Muscle of arm (tissue), 14 donors: ENCODE measurements at places on chromosomes 1 and 21. TPM values are rescaled to one million over a fixed set of nuclear protein-coding genes. Genes with fewer than 3 reads are reported as not detected.

GRCh38 chr1:17120962-17121837 is 1.9 kb upstream of the PADI2 start:
- DNase-seq, result no peak

DNA sequence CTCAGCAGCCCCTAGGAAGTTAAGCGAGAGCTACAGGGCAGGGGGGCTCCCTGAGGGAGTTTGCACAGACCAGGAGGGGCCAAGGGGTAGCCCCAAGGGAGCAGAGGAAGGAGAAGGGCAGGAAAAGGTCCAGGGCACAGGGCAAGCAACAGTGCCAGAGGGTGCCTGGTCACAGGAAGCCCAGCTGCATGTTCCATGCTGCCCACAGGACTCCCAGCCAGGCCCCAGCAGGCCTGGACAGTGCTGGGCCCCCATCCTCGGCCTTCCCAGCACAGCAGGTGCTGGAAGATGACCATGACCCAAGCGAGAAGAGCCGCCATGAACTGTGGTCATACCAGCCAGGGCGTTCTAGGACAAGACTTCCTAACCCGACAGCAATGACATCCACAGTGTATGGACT is 11.0 kb downstream of the KLHL21 start:
- DNase-seq, result no peak

DNA sequence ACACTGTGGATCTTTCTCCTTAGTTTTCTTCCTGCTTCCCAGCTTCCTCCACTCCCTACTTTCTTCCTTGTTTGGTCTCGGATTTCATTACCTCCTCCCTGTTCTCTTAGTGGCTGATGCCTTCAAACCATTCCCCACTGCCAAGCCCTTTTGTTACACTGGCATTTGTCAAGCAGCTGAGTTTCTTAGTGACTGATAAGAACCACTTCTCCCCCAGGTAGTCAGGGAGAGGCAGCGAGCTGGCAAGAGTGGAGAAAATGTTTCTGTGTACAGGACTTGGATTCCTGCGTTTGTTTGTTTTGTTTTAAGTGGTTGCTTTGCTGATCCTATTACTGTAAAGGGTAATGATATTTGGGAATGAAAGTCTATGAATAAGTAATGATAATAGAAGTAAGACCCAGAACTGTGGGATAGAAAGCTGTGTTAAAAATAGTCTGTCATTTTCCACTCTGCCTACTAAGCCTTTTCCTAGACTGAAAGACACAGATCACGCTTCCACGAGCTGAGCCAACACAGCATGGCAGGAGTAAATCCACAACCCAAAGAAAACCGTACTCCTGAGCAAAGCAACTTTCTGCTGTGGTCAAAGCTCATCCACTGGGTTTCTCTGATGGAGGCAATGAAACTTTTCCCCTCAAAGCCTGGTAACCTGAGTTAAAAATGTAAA is 10.1 kb upstream of the SERTAD4 start:
- DNase-seq, result no peak

DNA sequence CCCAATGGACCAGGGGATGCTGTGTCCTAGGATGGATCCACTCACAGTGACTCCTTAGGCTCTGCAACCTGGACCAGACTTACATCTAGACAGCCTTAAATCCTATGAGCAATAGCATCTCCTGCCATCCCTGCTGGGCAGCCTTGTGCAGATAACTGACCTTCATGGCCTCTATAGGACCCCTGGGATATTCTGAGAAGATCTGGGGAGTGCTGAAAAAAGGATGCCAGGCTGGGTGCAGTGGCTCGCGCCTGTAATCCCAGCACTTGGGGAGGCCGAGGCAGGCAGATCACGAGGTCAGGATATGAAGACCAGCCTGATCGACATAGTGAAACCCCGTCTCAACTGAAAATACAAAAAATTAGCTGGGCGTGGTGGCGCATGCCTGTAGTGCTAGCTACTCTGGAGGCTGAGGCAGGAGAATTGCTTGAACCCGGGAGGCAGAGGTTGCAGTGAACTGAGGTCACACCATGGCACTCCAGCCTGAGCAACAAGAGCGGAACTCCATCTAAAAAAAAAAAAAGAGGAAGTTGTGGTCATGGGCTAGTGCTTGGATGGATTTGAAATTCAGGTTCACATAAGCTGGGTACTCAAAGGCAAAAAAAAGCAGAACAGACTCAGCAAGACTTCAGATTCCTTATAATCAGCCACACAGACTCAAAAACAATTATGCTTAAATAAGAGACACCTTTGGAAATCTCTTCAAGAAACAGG is 10.9 kb upstream of the SH2D1B start:
- DNase-seq, result no peak

DNA sequence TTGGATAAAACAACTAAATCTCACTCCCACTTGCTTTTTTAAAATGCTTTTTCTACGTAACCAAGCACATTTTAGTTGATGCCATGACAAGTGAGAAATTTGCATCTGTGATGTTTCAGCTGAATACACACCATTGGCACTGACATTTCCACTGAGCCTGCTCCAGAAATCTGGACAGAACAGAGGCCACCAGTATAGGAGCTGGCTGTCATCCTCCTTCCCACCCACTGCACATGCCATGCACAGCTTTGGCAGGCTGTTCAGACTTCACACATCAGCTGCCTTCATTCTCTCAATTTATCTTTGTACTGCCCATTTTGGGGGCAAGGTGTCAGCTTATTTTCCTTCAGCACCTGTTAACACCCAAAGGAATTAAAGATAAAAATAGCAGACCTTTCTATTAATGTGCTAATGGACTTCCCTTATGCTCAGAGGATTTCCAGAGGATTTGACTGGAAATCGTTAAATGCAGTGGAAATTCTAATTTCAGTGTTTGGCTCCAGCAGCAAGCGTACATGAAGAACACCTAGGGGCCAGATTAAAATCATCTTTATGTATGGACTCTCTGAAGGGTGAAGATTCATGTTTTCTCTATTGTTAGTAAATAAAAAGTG is 12.9 kb upstream of the PODN start:
- DNase-seq, result no peak

Gene CSF3R
- 2.0 TPM for polyA plus RNA-seq

Gene AK4
- polyA plus RNA-seq, result 10.9 TPM

Gene MPL
- polyA plus RNA-seq, result 0.15 TPM

Gene CZIB
- polyA plus RNA-seq, result 50.4 TPM
